Omental fat pad (tissue), 4 donors: ENCODE measurements at places on chromosomes 12 and 14. TPM values are rescaled to one million over a fixed set of nuclear protein-coding genes. Genes with fewer than 3 reads are reported as not detected.

DNA sequence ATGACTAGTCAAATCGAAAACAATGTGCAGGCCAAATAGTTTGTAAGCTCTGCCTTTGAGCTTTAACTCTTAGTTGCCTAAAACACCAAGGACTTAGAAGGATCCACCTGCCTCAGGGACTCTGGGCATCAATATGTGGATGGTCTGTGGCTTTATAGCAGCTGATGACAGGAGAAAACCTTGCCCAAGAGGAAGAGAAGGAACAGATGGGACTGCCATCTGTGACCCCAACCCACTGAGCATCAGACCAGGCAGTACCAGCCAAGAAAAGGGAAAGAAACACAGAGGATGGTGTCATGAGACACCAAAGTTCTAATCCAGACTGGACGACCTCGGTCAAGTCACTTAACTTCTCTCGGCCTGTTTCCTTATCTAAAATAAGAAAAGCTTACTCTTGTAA lies 12.7 kb downstream of the TGFB3 start:
- no peak for DNase-seq

GRCh38 chr14:68633131-68633991 lies 159.5 kb downstream of the ZFP36L1 start:
- no peak for DNase-seq

DNA sequence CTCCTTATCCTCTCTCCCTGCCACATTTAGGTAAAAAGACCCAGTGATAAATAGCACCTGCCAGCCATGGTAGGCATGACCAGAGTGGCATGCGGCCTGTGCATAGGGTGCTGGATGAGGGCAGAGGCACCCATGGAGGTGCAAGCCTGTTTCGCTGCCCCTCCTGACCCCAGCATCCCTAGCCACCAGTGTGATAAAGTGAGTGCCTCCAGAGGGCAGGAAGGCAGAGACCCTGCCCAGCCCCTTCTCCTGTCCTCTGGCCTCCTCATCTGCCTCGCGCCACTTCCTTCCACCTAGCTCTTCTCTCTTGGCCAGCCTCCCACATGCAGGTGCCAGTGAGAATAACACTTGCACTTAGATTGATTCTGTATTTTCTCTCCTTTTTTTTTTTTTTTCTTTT lies 108.3 kb upstream of the FUT8 start:
- no peak for DNase-seq

- DNase-seq: no peak
Observed at GRCh38 chr12:54421175-54421878, 2.3 kb upstream of the ITGA5 start.

GRCh38 chr12:104212516-104212915 lies 3.1 kb upstream of the TXNRD1 start:
- no peak for DNase-seq

GRCh38 chr14:31932675-31933074 lies 144.4 kb upstream of the ARHGAP5 start:
- no peak for DNase-seq

FGD4 gene
- total RNA-seq: 43.1 TPM

- DNase-seq: no peak
Observed at GRCh38 chr14:22271838-22272799, 316.9 kb downstream of the DAD1 start.

- no peak for DNase-seq
Observed at GRCh38 chr12:42186793-42187192, 42.1 kb upstream of the GXYLT1 start.

- DNase-seq: no peak
Observed at GRCh38 chr14:23365732-23366425, 907 bp upstream of the EFS start.

PELI2 gene
- total RNA-seq: 11.1 TPM

DNA sequence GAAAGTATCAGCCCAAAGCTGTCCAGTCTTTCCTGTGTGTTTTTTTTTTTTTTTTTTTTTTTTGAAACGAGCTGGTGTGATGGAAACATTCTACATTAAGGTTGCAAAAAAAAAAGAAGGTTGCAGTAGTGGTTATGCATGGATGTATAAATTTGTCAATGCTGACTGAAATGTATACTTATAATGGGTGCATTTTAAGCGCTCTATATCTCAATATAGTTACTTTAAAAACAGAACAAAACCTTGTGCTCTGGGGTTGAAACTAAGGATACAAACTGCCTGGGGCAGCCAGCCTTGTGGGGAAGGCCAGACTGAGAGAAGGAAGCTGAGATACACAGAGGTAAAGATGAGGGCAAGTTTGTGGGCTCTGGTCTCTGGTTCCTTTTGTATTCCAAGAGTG lies 87.3 kb upstream of the RMST start:
- no peak for DNase-seq

NINJ2 gene
- 28.9 TPM for total RNA-seq

PLEKHG7 gene
- not detected for total RNA-seq

DNA sequence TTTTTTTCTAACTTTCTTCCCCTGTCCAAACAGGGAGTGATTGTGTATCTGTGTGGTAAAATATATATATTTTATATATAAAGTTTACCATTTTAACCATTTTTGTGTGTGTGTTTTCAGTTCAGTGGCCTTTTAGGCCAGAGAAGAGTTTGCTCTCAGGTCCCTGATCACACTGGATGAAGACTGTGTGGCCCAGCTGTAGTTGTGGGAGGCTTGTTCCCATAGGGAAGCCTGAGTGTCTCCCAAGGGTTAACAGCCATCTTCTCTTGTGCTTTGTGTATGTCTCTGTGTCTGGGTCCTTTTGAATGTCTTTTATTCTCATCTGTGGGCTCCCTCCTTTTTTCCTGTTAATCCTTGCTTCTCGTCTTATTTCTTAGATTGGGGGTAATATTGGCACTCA lies 23.4 kb downstream of the CGRRF1 start:
- DNase-seq: no peak

DNA sequence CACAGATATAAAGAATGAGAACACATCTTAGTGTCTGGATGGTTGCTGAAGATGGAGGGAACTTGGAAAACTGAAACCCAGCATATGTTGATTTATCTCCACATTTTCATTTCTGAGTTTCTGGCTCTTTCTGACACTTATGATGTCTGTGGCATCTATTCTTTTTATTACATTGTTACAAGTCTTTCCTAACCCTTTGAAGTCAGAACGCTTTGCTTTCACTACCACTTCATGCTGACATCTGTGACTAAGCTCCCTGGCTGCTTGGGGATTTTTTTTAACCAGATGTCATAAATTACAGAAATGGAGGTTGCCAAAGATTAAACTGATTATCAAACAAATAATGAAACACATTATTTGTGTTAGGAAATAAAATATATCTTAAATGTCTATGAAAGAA lies 188.7 kb downstream of the KITLG start:
- DNase-seq: no peak

ADGRD1 gene
- 65.3 TPM for total RNA-seq

WIF1 gene
- 0.95 TPM for total RNA-seq

GRCh38 chr12:130101370-130101769 lies 60.9 kb upstream of the FZD10 start:
- no peak for DNase-seq

GRCh38 chr12:53078425-53079225 lies 565 bp downstream of the SPRYD3 start:
- DNase-seq: no peak

GZMH gene
- total RNA-seq: not detected

DNA sequence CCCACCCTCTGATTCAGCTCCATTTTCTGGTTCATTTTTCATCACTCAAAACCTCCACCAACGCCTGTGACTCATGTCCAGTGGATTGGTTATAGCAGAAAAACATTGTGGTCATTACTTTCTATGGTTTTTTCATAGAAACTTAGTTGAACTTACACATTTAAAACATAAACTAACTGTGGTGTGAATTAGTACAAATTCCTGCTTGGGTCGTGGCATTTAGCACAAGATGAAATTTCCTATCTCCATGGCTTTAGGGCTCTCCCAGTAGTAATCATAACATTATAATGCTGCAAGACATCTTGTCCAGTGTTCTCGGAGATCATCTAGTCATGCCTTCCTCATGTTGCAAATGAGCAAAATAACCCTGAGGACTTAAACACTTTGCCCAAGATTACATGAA lies 7.1 kb downstream of the RNASE7 start:
- no peak for DNase-seq

GRCh38 chr12:55935738-55936151 lies 4.8 kb downstream of the DGKA start:
- DNase-seq: no peak

USP44 gene
- 4.7 TPM for total RNA-seq

DNA sequence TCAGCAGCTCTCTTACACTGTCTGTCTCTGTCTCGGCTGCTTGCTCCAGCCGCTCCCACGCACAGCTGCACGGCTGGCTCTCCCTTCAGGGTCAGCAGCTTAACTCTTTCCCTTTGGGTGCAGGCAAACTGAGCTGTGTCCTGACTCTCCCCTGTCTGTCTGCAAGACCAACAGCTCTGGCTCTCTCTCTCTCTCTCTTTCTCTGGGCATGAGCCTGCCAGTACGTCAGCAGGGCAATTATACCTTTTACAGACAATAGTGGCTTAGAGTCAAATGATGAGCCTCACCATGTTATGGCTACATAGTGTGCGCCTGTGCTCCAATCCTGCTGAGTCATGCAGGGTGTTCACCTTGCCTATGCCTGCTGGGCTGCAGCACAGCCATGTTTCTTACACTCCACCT lies 120.5 kb upstream of the DDHD1 start:
- no peak for DNase-seq

CIDEB gene
- total RNA-seq: 9.1 TPM

PIANP gene
- not detected for total RNA-seq

GRCh38 chr14:24381363-24382063 lies 13.5 kb downstream of the NFATC4 start:
- DNase-seq: no peak

DNA sequence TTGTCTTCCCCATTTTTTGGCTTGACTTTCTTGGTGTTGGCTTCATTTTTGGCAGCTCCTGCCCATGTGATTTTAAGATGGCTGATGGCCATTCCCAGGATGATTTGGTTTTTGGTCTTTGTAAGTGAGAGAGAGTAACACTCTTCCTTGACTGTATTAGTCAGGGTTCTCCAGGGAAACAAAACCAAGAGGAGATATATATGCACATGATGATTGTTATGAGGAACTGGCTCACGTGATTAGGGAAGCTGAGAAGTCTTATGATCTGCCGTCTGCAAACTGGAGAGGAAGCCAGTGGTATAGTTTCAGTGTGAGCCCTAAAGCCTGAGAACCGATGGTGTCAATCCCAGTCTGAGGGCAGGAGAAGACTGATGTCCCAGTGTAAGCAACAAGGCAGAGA lies 146.6 kb downstream of the NRXN3 start:
- DNase-seq: no peak

GRCh38 chr14:35927727-35928126 lies 101.6 kb downstream of the BRMS1L start:
- no peak for DNase-seq

DNA sequence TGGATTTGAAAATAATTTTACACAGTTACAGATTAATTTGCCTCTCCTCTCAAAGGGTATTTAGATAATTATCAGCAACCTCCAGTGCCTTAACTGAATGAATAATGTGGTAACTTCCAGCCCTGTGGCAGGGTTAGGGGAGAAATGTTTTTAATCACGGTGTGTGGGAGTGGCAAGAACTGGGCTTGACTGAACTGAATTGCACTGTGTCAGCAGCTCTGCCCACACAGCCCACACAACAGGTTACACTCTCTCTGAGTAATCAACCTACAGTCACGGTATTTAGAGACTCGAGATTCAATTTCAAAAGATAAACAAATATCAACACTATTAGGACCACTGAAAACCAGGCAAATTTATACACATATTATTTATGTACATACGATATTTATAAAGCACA lies 198.5 kb downstream of the KCNC2 start:
- no peak for DNase-seq

GRCh38 chr12:89345830-89346740 lies 6.2 kb downstream of the DUSP6 start:
- DNase-seq: no peak

GRCh38 chr12:122215771-122216170 lies 10.1 kb downstream of the DIABLO start:
- DNase-seq: no peak

GRCh38 chr12:5650829-5651461 lies 219.0 kb downstream of the NTF3 start:
- DNase-seq: no peak

DNA sequence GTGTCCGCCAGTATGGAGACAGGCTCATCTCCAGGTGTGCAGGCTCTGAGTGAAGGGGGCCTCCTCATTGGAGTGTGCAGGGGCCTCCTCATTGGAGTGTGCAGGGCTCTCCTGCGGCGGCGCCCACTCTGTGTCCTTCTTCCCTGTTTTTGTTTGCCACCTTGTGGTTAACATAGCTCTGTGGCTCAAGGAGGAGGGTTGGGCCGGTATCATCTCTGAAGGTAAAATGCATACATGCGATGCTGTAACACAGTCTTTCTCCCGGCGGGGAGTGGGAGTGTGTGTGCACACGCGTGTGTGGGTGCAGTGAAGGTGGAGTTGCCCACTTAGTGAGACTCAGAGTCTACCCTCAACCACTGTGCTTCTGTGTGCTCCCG lies 429.4 kb downstream of the ZFP36L1 start:
- no peak for DNase-seq

- no peak for DNase-seq
Observed at GRCh38 chr12:55019784-55020183, at the start of gene NEUROD4. Gene NEUROD4, plus strand, starts transcription at chr12:55019974. Its CDS starts 6,466 bp downstream, at chr12:55026440.

DNA sequence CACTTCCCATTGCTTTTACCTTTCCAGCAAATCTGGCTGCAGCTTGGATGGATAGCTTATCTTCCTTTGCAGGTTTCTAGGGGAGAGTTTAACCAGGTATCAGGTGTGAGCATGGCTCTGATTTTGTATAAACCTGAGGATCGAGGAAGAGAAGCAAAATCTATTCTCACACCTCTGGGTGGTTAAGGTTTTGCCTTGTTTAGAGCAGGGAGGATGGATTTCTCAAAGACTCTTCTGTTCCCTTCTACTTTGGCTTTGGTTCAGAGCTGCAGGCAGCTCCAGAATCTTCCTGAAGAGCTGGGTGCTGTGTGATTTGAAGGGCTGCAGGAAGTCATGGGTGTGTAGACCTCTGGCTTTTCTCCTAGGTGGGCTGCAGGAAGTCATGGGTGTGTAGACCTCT lies 1.7 kb downstream of the JDP2 start:
- no peak for DNase-seq

LRP1-AS gene
- not detected for total RNA-seq

DNA sequence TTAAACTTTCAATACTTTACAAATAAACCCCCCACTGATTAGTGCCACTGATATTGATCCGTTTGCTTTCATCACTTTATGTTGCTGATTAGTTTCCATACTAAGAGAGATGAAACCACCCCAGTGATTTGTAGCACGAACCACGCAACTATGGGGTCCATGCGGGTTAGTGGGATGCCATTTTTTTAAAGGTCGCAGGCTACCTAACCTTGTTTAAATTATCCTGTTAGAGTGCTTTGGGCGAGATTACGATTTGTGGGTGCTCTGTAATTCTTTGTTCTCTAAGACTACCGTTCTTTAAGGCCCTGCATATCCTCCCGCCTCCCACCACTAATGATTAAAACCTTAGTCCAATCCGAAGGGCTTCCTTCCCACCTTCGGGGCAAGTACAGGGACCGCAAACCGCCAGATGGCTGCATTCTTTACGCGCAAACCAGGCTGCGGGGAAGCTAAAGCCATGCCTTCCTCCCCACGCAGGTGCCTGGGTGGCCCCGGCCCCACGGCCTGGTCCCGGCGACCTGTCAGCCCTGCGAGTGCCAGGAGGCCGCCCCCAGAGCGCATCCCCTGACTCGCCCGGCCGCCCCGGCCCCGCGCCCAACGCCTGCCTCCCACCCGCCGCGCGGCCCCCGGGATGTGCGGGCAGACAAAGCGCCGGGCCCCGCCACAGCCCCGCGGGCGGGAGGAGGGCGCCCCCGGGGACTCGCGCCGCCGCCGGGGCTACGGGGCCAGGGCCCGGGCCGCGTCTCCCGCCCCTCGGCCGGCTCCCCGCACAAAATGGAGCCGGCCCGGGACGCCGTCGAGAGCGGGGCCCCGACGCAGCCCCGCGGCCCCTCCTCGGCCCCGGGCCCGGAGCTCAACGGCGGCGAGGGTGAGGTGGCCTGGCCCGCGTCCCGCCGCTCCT lies 759 bp downstream of the NFYB start:
- no peak for DNase-seq

JDP2 gene
- 74.6 TPM for total RNA-seq
